ENCODE measurements at places on chromosomes 11 and 22.

DNA sequence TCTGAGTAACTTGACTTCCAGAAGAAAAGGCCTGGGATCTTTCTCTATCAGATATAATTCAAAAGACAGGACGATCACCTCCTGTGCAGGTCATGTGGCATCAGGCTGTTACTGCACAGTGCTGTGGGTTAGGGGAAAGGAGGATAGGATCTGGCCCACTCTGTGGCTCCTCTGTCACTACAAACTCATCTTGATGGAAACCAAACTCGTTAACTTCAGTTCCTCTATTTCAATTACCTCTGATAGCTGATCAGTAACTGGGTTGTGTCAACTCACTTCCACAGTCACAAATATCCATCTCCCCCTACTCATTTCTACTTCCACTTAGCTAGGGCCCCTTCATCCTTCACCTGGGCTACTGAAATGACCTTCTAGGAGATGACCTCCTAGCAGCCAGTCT, 95.2 kb downstream of the RCN1 start:
- no peak for DNase-seq

DNA sequence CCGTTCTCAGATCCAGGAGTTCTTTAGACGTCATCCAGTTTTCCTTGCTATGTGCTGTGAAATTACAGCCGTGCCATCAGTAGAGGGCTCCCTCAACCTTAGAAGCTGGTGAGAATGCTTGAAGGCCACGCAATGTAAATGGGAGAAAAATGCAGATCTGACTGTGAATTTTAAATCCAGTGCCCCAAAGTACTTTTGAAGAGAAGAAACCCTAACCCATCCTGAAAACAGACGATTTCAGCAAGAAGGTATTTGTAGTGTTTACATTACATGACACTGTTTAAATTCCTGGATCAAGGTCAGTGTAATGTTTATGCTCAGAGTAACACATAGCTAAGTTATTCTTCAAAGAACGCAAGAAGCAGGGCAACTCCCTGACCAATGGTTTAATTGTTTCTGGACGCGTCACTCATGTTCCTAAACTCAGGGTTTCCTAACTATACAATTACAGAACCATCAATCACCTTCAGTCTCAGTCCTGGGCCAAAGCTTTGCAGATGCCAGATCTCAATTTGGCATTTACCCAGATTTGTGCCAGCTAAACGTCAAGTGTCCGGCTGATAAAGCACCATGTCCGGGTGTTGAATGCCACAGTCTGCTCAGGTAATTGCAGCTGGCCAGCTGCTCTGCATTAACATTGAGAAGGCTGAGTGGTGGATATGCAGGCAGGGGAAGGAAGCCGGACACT, 38.2 kb downstream of the ADAMTS8 start:
- peak; percentile 60 for DNase-seq

DNA sequence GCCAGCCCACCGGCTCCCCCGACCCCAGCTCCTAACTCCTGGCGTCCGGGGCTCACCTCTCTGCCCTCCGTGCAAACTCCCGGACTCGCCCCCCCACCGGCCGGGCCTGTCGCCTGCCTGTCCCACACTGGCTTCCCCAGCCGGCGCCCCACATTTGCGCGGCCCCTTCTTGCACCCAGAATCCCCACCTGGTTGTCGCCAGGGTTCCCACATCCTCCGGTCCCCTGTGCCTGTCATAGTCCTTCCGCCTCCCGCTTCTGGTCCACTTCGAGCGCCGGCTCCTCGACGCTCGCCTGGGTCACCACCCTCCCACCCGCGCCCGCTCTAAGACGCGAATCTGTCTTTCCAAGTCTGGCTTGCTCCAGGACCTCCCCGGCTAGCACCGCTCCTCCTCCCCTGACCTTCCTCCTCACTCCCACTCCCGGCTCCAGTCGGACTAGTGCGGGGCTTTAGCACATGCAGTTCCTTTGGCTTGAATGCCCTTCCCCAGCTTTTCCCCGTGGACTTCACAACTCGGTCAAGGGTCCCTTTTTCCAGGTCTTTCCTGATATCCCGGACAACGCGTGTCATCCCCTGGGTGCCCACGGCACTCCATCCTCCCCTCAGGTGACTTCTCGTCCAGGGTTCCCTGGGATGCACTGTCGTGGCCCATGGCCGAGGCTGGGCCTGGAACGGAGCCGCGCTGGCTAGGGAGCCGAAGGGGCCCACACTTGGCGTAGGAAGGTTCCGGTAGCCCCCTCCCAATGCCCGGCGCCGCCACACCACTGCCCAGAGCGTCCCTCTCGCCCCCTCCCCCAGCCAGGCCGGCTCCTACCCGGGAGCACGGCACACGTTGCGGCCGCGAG, 635 bp downstream of the SCARF2 start:
- peak; percentile 34 for DNase-seq

DNA sequence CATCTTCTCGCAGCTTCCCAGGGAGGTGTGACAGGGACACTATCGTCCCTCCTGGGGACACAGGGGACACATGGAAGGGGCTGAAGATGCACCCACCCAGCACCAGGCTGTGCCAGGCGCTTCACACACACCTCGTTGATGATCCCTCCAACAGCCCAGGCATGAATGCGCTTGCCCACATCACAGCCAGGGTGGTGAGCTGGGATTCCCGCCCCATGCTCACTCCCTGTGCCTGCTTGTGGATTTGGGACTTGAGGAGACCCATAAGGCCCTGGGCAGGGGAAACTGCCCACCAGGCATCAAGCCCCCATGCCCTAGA, 57.8 kb downstream of the OTOG start:
- DNase-seq, result no peak
